Suppressor macrophage treated with lipopolysaccharide for 1 hour (primary cell): ENCODE measurements at places on chromosomes 3 and 15.

- DNase-seq, result no peak
These were observed 295.4 kb upstream of the NR2F2 start for GRCh38 chr15:96035091-96035490.

GRCh38 chr15:79673416-79674123 lies 223.2 kb downstream of the MTHFS start:
- peak; percentile 77 for DNase-seq

DNA sequence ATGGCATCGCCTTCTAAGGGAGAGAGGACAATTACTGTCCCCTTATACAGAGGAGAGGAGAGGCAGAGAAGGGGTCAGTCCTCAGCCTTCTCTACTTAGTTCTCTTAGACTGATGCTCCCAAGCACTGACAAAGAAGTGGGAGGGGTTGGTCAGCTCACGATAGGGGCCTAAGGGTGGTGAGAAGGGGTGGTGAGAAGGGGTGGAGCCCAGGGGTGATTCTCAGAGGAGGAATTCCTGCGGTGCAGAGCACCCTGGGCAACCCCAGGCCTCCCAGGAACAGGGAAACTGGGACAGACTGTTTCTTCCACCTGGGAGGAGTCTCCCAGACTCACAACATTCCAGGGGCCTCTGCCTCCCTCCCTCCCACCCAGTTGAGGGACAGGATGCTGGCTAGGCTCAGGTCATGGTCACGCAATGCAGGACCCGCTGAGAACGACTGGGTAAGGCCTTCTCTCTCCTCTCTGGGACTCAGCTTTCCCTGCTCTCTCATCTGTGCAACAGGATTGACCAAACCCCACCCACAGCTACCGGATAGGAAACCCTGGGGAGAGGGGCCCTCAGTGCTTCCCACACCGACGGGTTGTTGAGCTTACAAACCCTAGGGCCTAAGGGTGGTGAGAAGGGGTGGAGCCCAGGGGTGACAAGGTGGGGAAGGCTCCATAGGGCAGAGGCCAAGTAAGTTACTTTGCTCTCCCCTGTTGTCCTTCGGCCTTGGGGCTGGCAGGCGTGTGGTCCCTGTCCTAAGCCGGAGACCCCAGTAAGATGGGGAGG lies 1.5 kb downstream of the TPRA1 start:
- DNase-seq, result peak; percentile 46

GRCh38 chr3:11554666-11555065 lies 89.0 kb downstream of the VGLL4 start:
- no peak for DNase-seq

- peak; percentile 38 for DNase-seq
These were observed 176.9 kb upstream of the ANKRD28 start for GRCh38 chr3:15974647-15975046.

DNA sequence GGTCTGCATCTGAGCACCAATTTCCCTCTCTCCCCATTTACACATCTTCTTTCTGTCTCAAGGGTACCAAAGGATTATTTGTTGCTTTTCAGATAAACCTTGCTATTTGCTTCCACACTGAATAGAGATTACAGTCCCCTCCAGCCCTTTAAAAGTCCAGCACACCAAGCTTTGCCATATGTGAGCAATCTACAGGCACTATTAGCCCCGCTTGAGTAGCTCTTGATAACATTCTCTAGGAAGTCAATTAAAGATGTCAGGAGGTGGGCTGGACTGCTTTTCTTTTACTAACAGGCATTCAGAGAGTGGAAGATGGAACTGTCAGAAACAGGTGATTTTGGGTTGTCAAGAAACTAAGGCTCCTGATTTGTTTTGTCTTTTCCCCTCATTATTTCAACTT lies 417.0 kb downstream of the ROBO2 start:
- no peak for DNase-seq

DNA sequence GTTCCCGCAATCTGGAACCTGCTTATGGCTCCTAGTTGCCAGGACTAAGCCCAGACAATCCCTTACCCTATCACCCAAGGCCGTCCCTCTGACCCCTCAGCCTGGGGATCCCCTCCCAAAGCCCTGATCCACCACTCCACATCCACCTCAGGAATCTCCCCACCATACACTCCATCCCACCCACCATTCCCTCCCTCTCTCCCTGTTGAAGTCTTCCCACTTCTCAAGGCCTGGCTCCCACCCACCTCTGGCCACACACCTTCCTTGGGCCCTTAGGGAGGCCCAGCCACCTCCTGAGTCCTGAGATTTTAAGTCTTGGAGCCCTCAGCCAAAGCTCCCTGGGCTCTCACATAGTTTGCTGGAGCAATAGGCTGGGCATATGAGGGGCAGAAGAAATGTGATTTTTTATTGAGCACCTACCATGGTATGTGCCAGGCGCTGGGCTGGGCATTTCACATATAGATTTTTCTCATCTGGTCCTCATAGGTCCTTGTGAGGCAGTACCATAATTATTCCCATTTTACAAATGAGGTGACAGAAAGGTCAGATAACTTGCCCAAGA lies 48.1 kb downstream of the HCN4 start:
- no peak for DNase-seq

DNA sequence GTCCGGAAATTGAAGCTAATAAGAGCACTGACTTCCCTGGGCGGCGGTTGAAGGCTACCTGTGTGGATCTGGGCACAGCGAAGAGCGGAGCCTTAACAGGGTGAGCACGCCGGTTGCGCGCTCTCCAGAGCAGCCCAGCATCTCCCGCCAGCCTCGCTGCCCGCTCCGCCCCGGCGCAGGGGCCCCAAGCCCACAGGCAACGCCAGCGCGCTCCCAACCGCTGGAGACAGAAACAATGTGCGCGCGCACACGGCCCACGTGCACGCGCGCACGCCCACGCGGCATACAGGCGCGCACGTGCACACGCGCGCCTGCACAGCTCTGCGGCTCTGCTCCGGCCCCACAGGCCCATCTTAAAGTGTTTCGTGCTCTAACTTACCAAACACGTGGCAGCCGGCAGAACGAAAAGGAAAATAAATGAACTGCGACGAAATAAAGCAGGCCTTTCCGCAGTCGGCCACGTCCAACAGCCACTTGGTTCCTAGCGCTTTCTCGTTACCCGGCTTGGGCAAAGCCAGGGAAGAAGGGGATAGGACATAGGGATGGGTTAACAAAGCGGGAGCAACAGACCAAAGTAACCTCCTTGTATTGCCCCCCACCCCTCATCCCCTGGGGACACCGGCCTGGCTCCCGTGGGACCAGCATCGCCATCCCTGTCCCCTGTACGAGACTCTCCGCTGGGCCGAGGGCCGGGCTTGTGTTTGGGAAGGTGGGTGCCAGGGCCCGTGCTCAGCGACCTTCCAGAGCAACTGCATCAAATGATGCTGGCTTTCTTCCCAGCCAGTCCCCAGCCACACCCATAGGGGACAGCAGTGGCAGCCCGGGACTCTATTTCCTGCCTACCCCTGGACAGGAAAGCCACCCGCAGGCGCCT lies 203.7 kb downstream of the ABHD5 start:
- peak; percentile 45 for DNase-seq

- no peak for DNase-seq
These were observed 379.7 kb downstream of the NAALADL2 start for GRCh38 chr3:175238801-175239200.

- DNase-seq, result peak; percentile 56
These were observed 73.3 kb downstream of the SYNPR start for GRCh38 chr3:63351159-63352007.

DNA sequence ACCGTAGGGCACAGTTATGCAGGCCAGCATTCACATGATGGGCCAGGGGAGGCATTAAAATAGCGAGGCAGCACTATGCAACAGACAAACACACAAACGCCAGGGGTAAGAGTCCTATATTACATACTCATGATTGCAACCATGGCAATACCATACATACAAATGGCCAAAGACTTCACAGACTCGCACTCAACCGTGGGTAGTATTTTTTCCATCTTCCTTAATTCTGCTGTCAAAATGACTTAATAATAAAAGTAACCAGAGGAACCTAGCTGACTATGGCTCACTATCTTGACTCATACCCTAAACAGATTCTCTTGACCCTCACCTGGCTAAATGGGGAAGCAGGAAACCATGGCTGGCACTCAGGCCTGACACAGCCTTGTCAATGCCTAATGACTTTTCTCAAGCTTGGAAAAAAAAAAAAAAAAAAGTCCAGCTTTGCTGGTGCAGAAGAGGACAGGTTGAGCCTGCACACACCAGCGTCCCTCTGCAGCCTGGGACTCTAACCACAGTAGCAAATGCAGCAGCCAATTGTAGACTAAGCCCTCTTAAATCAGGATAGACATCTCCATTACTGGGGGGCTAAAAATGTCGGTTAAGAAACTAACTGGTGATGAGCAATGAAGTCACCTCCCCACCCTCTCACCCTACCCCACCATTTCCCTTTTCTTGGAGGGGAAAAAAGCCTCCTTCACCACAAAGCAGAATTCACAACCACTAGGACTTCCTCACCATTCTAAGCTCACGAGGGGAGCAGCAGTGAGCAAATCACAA lies 23.1 kb downstream of the CCDC12 start:
- peak; percentile 77 for DNase-seq

DNA sequence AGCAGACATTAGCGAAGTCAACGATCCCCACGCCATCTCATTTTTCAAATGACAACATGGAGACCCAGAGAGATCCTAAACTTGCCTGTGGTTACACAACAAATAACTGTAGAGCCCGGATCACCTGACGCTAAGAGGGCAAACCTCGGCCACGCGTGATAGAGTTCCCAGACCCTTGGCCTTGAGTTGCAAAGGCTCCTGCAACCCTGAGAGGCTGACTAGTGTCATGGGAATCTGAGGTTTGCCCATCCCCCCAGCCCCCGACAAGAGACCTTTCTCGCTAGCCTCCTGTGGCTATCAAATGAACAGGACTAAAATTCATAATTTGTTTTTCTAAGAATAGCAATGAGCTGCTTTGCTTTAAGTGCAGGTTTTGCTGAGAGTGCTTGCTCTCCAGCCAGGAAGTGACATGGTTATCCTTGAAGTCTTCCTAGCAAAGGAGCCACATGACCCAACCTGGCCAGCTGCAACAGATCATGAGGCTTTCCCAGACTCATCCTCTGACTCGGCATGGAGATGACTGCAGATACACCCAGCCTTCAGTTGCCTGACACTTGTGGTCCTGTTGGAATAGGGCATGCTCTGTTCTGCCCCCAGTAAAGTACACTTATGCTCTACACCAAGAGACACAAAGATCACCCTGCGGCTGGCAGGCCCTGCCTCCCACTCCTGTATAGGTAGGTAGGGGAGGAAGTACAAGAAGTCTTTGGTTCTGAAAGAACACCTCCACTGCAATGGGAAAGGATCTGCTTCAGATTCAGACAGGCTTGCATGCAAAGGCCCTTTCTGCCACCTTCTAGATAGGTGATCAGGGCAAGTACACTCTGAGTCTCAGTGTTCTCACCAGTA lies 36.0 kb downstream of the MCF2L2 start:
- DNase-seq, result no peak

- no peak for DNase-seq
These were observed 11.2 kb upstream of the GTF2A2 start for GRCh38 chr15:59668556-59668955.
